ENCODE measurements at places on chromosomes 7 and 10.

GRCh38 chr10:129466703-129467358 lies at the start of gene MGMT:
Gene MGMT (plus strand): TSS chr10:129467241.
- DNase-seq, result peak; percentile 95

DNA sequence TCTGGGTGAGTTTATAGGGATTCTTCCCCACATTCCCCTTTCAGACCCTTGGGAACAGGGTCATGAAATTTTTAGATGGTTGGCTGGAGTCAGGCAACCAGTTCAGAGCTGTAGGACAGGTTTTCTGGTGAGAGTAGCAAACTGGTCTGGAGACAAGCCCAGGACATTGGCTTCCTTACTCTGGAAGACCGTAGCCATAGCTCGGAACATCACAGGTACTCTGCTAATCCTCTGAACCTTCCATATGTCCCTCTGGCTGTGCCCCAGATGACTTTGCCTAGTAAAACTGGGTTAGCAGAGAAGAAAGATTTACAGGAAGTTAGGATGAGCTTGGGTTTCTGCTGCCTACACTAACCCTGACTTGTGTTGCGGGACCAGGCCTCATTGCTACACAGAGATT lies 104.5 kb upstream of the MKLN1 start:
- DNase-seq, result no peak

DNA sequence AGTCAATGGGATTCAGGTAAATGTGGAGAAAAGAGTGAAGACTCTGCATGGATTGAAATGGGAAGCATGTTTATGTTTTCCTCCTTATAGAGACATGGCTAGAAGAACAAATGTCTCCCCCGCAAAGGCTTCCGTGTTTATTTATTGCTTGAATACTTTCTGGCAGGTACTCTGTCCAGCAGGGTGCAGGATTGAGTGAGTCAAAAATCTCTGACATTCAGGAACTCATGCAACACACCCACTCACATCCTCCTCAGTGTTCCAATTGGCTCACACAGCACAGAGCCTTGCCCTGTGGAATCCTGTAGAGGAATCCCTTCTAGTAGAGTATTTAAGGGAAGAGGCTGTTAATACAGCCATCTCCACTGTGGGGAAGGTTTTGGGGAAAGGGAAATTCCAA lies 290.3 kb upstream of the VWC2 start:
- DNase-seq, result no peak

- no peak for DNase-seq
Measured at GRCh38 chr10:124918191-124918830, 23.6 kb upstream of the ZRANB1 start.

- no peak for DNase-seq
Measured at GRCh38 chr10:62926407-62926806, 110.2 kb upstream of the EGR2 start.

DNA sequence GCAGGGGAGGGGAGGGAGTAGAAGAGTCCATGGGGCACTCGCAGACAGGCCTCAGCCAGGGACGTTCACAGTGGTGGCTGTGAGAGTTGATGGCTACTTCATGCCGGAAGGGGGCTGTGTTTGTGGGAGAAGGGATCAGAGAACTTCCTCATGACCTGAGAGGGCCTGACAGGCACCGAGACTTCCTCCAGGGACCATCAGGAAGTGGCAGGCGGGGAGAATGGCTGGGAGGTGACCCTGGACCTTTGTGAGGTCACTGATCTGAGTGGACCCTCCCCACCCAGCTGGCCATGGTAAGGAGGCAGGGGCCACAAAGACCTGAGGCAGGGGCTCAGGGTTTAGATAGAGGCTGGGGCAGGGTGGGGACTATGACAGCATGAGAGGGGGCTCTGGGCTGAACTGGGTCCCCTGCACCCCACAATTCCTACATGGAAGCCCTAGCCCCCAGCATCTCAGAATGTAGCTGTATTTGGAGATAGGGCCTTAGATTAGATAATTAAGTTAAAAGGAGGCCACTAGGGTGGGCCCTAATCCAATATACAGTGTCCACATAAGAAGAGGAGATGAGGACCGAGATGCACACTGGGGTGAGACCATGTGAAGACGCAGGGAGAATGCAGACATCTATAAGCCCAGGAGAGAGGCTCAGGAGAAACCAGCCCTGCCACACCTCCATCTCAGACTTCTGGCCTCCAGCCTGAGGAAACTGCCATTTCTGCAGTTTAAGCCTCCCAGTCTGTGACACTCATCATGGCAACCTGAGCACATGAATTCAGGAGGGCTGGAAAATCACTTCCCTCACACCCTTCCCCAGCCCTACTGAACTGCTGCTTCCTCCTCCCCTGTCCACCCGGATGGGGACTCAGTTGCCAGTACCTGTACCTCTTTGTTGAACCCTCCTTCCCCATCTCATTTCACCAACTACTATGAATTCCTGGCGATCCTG lies 273.9 kb upstream of the ZNF32 start:
- DNase-seq, result no peak

GRCh38 chr10:69071610-69072009 lies 16.3 kb upstream of the SRGN start:
- DNase-seq, result no peak

DNA sequence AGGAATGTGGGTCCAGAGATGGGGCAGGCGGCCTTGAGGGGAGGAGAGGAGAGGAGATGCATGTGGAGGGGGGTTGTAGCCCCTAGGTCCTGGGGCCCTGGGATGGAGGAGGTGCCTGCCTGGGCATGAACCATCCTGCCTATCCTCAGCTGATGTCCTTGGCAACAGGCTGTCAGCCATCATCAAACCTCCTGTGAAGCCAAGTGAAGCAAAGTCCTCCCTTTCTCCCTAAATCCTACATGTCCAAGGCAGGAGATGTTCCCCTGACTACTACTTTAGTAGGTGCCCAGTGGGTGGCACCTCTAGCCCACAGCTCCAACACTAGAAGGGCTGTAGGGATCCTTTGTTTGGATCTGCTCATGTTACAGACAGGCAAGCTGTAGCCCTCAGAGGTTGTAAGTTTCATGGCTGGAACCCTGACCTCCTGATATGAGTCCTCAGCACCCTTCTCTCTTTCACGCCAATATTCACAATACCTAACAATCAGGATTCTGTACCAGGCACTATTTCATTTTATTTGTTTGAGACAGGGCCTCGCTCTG lies 66.6 kb upstream of the SYPL1 start:
- DNase-seq, result no peak

- no peak for DNase-seq
Measured at GRCh38 chr7:135353832-135354231, 120.2 kb downstream of the STRA8 start.

- DNase-seq, result no peak
Measured at GRCh38 chr10:47295411-47295810, 4.6 kb upstream of the GDF10 start.

- DNase-seq, result no peak
Measured at GRCh38 chr10:1579671-1580070, 157.7 kb downstream of the ADARB2 start.

DNA sequence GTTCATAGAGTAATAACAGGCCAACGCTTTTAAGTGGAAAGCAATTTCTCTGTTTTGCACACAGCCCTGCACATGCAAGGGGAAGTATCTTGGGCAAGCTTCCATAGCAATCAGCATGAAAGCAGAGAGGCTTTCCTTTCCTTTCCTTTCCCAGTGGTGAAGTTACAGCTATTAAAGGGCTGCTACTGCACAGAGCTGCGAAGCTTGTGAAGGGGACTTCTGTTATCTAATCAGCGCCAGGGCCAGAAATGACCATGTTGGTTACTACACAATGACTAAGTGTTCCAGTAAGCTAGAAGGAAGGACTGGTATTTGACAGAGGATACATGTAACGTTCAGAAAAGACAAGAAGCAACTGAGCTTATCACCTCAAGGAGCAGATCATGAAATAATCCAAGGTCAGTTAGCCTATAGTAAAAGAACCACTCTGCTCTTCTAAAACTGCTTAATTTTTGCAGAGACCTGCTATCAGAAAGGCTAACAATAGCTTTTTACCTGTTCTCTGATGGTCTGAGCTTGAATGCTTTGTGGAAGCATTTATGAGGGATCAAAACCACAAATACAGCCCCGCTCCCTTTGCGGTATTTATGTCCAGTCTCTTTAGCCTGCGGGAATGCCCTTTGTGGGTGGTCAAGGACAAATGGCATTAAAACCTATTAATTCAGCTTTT lies 45.9 kb downstream of the SGMS1 start:
- no peak for DNase-seq

- DNase-seq, result no peak
Measured at GRCh38 chr7:101691822-101692384, 62.8 kb upstream of the MYL10 start.

DNA sequence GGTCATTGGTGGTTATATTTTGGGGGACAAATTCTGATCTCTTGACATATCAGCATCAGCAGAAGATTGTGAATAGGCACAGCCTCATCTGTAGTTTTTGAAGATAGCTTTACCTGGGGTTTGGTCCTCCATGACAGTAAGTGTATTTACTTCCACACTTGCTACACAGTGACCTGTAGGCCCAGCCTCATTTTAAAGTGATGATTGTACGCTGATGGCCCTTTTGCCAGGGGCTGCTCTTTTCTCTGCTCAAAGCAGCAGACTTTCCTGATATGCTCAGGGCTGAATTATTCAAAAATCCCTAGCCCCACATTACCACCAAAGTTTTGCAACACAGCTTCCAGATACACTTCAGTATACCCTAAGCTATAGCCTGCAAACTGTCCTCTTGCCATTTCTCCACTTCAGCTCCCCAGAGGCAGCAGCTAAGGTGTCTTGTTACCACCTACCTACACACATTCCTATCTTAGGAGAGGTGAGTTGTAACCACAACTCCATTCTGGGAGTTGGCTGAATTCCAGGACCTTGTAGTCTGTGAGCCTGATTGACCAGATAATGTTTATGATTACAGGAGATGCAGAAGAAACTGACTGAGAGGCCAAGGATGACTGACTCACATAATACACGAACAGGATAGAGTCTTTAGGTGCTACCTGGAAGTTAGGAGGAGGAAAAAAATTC lies 6.0 kb downstream of the ASB4 start:
- no peak for DNase-seq

GRCh38 chr7:22452142-22452959 lies 47.6 kb downstream of the STEAP1B start:
- DNase-seq, result peak; percentile 30

DNA sequence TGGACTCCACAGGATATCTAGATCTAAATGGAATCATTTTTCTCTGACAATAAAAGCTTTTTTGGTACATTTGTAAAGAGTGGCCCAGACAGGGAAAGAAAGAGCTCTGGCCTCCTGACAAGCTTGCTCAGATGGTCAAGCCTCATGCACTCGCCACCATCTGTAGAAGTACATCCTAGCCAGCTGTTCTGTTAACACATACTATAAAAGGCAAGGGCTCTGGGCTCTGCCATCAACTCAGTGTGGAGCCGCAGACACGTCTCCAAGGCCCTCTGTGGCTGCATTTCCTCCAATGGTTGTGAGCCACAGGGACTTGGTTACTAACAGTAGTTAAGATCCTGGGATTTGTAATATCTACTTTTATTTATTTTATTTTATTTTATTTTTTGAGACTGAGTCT lies 70.8 kb upstream of the KDM7A start:
- DNase-seq, result no peak

DNA sequence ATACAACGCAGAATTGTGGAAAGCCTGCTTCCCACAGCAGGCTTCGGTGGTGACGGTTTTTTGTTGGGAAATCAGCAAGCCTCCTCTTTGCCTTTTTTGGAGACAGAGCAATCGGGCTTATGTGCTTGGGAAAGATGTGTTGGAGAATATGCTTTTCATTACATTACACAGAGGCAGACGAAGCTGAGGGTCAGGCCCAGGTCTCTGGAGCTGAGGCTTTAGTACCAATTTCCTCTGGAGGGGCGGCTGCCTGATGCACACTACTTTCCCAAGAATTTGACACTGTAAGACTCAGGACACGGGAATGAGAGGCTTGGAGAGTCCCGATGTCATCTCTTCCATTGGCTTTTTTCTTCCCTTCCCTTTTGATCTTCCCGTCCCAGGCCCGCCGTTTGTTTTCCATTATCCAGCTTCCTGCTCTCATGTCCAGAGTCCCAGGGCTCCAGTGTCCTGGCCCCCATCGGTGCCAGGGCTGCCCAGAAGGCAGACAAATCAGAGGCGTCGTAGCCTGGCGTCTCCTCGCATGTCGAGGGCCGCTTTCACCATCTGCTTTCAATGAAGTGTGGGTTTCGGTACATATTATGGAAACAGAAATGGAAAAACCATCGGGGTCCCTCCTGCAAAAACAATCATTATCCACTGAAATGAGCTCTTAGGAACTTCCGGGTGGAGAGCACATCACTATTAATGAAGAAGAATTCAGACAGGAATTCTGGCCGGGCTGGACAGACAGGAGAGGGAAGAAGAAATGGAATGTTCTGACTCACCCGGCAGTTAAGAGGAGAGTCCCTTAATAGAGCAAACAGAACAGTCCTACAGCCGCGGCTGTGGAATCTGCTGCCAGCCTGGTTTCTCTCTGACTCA lies 123.0 kb upstream of the JCAD start:
- no peak for DNase-seq

DNA sequence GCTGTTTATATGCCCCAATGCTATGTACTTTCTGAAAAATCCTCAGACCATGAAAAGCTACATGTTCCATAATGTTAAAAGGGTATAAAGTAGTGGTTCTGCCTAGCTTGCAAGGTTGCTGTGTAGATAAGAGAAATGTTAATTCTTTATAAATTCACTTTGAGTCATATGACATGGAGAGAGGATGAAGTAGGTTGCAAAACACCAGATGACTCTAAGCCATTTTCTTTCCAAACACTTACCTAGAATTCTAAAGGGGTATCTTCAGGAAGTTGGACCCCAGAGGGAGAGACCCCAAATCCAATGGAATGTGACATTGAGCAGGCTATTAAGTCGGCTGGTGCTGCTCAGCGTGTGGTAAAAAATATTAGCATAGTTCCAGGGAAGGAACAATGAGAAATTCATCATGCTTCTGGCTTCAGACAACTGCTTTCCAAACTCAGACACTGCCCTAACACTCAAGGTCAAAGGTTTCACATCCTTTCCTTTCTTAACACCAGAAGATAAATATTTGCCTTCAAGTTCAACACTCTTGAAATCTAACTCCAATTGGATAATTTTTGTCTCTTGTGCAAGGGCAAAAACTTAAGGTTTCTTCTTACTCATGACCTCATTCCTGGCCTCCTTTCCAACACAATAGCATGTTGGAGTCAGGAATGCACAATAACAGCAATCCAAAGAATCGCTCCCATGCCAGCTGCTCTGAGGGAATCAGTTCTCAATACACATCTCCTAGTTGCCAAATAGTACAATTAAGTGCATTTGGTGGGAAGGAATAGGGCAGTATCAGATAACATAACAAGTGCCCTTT lies 100.7 kb upstream of the AFAP1L2 start:
- no peak for DNase-seq

GRCh38 chr7:106484562-106484961 lies 176.4 kb downstream of the CCDC71L start:
- no peak for DNase-seq

DNA sequence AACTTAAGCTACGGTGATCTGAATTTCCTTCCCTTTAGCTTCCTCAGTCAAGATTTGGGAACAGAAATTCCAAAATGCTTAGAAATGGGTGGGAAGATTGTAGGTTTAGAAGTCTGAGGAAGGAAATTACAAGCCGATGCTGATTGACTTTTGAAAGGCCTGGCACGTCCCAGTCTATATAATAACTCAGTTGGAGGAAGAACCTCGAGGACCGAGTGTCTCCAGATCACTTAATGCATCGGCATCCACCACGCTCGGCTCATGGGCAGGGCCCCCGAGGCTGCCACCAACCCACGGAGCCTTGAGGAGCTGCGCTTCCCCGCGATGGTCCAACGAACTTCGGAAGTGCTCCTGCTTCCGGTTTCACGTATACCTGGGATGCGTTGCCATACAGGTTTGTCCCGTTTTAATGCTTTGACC lies 10.4 kb upstream of the SP8 start:
- DNase-seq, result no peak

All from activated CD8-positive, alpha-beta memory T cell treated with anti-CD3 and anti-CD28 coated beads for 48 hours (primary cell).